Right atrium auricular region (tissue), 2 donors: ENCODE measurements at places on chromosomes 16 and 17. TPM values are rescaled to one million over a fixed set of nuclear protein-coding genes. Genes with fewer than 3 reads are reported as not detected.

NDE1 gene
- 12.5 TPM for total RNA-seq

CARD14 gene
- total RNA-seq: not detected

RCVRN gene
- 0.37 TPM for total RNA-seq

RAPGEFL1 gene
- total RNA-seq: 1.6 TPM

VMP1 gene
- total RNA-seq: 63.4 TPM

ATF7IP2 gene
- total RNA-seq: 32.7 TPM

KCNH6 gene
- not detected for total RNA-seq

DNA sequence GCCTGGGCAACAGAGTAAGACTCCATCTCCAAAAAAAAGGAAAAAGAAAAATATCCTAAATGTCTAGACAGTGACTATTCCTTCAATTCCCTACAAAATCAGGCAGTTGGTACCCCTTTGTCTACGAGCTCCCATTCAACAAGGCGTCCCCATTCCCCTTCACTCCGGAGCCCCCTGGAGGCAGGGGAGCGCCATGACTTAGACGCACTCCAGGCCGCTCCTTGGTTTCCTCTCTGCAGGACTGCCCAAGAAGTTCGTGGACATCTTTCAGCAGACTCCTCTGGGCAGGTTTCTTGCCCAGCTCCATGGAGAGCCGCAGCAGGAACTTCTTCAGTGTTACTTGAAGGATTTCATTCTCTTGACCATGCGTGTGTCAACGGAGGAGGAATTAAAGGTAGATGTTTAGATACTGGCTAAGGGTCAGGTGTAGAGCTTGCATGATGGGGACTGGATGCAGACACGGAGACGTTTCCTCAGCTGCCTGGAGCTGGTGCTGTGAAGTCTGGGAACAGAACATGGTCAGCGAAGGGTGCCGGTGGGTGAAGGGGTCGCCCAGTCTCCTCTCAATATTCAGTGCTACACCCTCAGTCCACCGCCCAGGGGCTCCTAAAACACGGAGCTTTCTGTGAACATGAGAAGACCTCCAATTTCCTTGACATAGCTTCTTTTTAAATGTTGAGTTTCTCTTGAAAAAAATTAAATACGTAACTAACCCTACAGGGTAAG lies 53.3 kb upstream of the ENDOV start:
- no peak for DNase-seq
- peaks cover 84% of the 10 kb centered on the region for H3K36me3 ChIP-seq
- H3K27ac ChIP-seq: no peak overlapping the region
- no peaks in the 10 kb centered on the region for H3K4me1 ChIP-seq

DNA sequence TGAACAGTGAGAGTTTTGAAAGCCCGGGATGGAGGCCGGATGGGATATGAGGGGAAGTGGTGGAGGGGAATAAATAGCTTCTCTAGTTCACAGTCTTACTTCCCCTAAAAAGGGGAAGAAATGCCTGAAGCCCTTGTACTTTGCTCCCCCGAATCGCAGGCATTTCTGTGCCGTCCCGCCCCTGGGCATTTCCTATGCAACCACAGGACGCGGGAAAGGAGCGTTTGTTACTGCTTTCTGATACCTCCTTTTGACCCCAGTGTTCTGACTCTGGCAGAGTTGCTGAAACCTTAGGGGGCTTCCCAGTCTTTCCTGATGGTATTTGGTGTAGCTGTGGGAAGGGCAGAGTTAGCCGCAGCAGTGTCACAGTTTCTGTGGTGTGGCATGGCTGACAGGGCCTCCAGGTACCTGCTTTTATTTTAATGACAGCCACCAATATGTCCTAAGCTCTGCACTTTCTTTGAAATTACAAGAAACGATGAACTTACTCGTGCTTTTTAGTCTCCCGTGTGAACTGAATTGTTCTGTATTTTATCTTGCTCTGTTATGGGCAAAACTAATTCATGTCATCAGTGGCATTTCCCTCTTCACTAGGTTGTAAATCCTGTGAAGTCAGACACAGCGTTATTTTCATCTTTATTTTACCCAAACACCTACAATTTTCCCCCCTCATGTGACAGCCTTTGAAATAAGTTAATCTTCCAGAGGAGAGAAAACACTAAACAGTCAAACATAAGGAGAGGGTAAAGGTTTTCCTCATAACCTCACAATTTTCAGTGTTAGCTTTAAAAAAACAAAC lies 27.1 kb downstream of the USP10 start:
- peaks cover 66% of the 10 kb centered on the region for H3K4me1 ChIP-seq
- H3K27ac ChIP-seq: peak overlapping the region; percentile 19

- H3K27ac ChIP-seq: no peak overlapping the region
- H3K36me3 ChIP-seq: no peaks in the 10 kb centered on the region
- H3K4me3 ChIP-seq: no peak overlapping the region
- no peak for DNase-seq
- no peaks in the 10 kb centered on the region for H3K27me3 ChIP-seq
- H3K4me1 ChIP-seq: no peaks in the 10 kb centered on the region
Observed at GRCh38 chr16:79312502-79312901, 288.0 kb downstream of the MAF start.

GRCh38 chr16:50099957-50100648 lies 34.3 kb downstream of the HEATR3 start:
- H3K27ac ChIP-seq: no peak overlapping the region
- H3K4me1 ChIP-seq: no peaks in the 10 kb centered on the region
- H3K27me3 ChIP-seq: no peaks in the 10 kb centered on the region
- DNase-seq: no peak
- H3K36me3 ChIP-seq: peaks cover 49% of the 10 kb centered on the region

DNA sequence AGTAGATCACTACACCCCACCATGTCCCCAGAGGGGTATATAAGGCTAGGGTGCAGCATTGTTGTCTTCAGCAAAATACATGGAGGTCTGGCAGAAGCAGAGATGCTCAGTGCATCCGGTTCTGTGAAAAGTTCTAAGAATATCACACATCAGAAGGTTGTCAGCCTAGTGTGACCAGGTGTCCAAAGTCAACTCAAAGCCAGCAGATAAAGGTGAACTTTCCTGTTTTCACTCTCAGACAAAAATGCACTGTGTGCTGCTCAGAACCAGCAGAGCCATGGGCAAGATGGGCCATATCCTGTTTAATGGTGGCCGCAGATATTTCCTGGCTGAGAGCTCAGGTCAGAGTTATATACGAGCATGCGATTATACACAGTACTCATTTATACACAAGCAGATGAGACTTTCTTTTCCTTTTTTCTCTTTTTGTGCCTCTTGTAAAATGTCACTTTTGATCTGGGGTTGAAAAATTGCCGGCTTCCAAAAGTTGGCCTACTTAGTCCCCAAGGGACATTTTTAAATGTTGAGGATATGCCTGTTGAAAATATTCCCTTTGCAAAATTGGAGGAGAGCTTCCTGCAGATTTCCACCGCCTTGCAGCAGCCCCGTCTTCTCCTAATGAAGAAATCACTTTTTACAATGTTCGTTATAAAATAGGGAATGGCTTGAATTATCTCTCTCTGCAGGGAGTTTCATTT lies 425.6 kb upstream of the SALL1 start:
- no peaks in the 10 kb centered on the region for H3K27me3 ChIP-seq
- H3K36me3 ChIP-seq: no peaks in the 10 kb centered on the region
- H3K4me3 ChIP-seq: no peak overlapping the region
- no peak for DNase-seq
- no peak overlapping the region for H3K27ac ChIP-seq

DNA sequence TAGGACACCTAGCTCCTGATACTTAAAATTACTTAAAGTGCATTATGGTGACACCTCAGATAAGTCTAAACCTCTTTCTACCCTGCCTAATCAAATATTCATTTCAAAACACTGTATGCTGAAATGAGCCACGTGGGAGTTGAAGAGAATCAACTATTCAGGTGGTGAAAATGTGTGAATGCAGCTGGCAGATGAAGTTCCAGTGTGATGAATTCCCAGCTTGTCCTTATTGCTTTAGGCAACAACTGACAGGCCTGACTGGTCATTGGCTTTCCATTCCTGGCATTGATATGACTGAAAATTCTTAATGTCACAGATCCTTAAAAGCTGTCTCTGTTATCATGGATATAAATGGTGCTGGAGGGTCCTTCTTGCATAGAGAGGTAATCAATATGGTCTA lies 301.9 kb upstream of the TBX2 start:
- no peak overlapping the region for H3K4me3 ChIP-seq
- H3K27me3 ChIP-seq: no peaks in the 10 kb centered on the region
- H3K4me1 ChIP-seq: no peaks in the 10 kb centered on the region
- no peak for DNase-seq
- no peaks in the 10 kb centered on the region for H3K36me3 ChIP-seq
- H3K27ac ChIP-seq: no peak overlapping the region

- no peak overlapping the region for H3K4me3 ChIP-seq
- H3K4me1 ChIP-seq: no peaks in the 10 kb centered on the region
- H3K27ac ChIP-seq: no peak overlapping the region
- no peak for DNase-seq
Observed at GRCh38 chr17:63705657-63706056, 5.7 kb upstream of the LIMD2 start.

DNA sequence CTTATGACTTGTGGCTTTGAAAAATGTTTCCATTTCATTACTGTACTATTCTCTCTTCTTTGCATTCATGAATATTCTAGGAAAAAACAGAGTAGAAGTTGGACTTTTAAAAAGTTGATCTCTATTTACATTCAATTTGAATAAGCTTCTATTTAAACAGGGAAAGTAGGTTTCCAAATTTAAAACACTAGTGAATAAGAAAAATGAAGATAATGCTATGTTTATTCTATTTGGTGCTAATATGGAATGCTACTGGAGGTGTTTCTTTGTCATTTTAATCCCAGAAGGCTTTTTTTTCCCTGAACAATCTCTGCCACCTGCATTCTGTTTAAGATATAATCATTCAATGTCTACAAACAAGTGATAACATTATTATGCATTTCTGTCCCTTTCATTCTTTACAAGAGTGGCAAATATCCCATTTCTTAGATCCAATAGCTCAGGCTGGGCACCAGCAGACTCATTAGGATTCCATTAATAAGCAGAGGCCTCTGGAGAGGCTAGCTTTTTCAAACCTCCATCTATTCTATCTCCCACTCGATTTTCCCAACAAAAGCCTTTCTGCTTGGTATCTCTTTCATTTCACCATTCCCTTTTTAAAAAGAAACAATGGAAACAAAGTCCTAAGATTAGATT lies 1001.6 kb upstream of the CDH8 start:
- no peak overlapping the region for H3K27ac ChIP-seq
- no peaks in the 10 kb centered on the region for H3K36me3 ChIP-seq
- no peaks in the 10 kb centered on the region for H3K4me1 ChIP-seq
- H3K27me3 ChIP-seq: no peaks in the 10 kb centered on the region

DNA sequence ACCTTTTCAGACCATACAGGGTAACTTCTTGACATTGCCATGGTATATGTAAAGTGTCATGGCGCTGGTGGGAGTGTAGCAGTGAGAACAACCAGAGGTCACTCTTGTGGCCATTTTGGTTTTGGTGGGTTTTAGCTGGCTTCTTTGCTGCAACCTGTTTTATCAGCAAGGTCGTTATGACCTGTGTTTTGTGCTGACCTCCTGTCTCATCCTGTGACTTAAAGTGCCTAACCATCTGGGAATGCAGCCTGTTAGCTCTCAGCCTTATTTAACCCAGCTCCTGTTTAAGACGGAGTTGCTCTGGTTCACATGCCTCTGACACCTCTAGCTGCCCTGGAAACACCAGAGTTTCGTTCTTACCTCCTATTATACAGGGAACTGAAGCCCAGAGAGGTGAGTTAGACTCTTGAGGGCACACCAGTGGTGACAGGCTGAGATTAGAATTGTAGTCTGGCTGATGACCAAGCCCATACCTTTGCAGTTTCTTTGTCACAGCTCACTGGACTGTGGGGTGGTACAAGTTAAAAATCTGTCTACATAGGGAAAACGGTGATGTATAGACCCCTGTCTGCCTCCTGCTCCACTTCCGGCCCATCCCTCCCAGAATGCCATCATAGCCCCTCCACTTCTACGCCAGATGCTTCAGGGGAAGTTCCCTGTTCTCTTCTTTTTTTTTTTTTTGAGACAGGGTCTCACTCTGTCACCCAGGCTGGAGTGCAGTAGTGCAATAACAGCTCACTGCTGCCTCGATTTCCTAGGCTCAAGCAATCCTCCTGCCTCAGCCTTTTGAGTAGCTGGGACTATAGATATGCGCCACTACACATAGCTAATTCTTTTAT lies 21.0 kb downstream of the KSR1 start:
- H3K4me1 ChIP-seq: no peaks in the 10 kb centered on the region
- no peak overlapping the region for H3K4me3 ChIP-seq
- no peak overlapping the region for H3K27ac ChIP-seq
- no peak for DNase-seq
- H3K36me3 ChIP-seq: no peaks in the 10 kb centered on the region
- no peaks in the 10 kb centered on the region for H3K27me3 ChIP-seq

GRCh38 chr16:46907061-46907774 lies 23.1 kb downstream of the GPT2 start:
- no peak for DNase-seq
- H3K27ac ChIP-seq: no peak overlapping the region
- no peaks in the 10 kb centered on the region for H3K36me3 ChIP-seq
- H3K4me3 ChIP-seq: no peak overlapping the region

GRCh38 chr17:33749171-33749570 lies 456.1 kb upstream of the ASIC2 start:
- no peaks in the 10 kb centered on the region for H3K4me1 ChIP-seq
- H3K27me3 ChIP-seq: no peaks in the 10 kb centered on the region
- no peak overlapping the region for H3K4me3 ChIP-seq
- H3K27ac ChIP-seq: no peak overlapping the region
- H3K36me3 ChIP-seq: no peaks in the 10 kb centered on the region

DNA sequence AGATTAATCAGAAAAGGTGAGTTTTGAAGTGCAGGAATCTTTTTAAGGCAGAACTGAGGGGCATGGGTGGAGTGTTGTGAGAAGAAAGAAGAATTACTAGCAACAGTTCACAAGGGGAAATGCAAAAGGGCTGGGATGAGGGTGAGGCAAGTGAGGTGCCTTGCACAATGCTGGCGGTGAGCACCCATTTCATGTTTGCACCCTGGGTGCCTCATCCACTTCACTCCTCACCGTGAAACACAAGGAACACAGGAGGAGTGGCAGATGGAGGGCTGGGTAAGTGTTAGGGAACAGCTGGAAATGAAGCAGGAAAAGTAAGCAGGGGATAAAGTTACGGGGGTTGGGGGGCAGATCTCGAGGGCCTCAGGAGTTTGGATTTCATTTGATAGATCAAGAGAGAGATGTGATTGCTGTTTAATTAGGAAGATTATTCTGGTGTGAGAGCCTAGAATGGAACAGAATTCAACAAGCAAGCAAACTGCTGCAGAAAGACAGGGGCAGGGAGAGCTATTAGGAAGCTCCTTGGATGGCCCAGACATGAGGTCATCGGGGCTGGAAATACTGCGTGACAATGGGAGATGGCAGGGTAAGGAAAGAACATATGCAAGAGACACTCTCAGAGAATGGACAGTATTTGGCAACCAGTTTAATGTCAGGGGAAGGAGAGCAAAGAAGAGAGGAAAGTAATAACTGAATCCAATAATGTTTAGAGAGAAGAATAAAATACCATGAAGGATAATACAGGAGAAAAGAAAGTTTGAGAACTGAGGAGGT lies 8.3 kb upstream of the HEATR6 start:
- H3K4me1 ChIP-seq: no peaks in the 10 kb centered on the region
- no peaks in the 10 kb centered on the region for H3K36me3 ChIP-seq
- no peaks in the 10 kb centered on the region for H3K27me3 ChIP-seq
- H3K27ac ChIP-seq: no peak overlapping the region
- H3K4me3 ChIP-seq: no peak overlapping the region
- DNase-seq: no peak

GRCh38 chr17:82924214-82924613 lies 84.4 kb upstream of the ZNF750 start:
- no peaks in the 10 kb centered on the region for H3K4me1 ChIP-seq
- H3K27me3 ChIP-seq: no peaks in the 10 kb centered on the region
- no peak overlapping the region for H3K4me3 ChIP-seq
- DNase-seq: no peak
